T47D (cell line): ENCODE measurements at places on chromosomes 2 and 18.

DNA sequence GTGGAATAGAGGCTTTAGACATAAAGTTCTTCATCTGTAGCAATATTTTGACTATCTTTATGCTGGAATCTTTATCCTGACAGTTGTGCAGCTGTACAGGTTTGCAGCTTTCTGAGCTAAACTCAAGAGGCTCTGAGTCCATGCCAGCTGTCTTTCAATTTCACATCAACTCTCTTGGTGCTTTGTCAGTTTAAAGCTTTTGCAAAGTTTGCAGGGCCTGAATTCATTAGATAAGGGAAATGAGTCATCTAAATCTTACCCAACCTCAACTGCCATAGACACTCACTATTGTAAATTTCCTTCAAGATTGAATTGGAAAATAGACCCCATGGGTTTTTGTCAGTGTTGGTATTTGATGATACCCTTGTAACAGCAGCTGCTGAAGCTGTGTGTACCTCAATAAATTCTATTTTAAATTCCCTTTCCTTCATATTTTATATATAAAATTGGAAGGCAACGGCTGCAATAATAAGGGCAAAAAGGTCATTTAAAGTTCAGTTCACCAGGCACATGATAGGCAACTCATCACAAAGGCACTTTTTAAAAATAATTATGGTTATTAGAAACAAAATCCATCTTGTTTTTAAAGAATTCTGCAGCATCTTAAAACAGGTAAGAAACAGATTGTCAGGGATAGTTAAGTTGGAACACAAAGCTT lies 169.9 kb upstream of the SLC39A10 start:
- DNase-seq = no peak

DNA sequence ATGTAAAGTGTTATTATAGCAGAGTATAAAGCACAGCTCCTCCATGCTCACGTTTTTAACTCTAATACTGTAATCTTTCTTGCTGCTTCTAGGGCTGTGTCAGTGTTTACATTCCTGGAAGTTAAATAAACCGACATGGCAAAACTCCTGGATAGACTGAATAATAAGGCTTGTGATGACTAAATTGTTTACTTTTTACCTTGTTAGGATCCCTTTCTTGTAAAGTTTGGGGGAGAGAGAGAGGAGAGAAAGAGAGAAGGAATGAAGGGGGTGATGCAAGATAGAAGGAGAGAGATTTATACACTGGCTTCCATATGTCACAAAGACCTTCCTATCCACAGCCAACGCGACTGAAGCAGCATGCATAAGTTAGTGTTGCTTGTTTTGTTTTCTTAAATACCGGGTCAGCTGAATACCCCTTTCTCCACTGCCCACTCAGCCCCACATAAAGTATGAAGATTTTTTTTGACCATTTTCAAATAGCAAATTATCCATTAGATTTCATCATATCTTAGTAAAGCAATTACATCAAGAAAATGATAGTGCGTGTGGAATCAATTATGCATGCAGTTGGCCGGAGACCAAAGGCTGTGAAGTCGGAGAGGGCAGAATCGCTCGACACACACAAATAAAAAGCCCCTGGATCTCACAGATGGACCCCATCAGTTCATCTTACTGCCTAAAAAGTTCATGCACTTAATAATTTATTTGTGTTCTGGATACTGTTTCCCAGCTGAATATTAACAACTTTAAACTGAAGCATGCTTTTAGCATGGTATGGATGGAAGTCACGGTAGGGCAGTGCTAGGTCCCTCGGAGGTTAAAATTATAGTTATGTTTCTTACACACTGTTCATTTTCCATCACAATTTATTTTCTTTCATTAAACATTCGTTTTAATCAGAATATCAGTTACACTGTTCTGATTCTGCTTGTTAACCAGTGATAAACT lies 20.1 kb downstream of the BCL11A start:
- no peak for DNase-seq

- no peak for DNase-seq
Measured at GRCh38 chr18:40607542-40608148, 1347.4 kb upstream of the PIK3C3 start.

DNA sequence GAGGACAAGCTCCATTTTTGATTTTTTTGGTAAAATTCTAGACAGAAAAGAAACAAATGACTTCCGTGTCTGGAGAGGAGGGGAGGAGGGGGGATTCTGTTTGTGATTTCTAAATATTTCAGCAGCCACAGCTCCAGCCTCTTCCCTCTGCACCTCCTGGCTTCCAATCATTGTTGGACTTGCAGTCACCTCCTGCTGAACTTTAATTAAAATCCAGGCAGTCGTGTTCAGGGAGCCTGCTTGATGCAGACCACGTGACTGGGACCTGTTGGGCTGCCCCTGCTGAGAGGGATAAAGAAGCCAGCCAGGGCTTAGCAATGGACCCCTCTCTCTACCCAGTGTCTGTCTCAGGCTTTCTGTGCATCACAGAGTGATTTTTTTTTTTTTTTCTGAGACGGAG lies 115.1 kb downstream of the SH3BP4 start:
- no peak for DNase-seq

GRCh38 chr2:15630121-15630977 lies 38.7 kb downstream of the DDX1 start:
- DNase-seq = no peak

DNA sequence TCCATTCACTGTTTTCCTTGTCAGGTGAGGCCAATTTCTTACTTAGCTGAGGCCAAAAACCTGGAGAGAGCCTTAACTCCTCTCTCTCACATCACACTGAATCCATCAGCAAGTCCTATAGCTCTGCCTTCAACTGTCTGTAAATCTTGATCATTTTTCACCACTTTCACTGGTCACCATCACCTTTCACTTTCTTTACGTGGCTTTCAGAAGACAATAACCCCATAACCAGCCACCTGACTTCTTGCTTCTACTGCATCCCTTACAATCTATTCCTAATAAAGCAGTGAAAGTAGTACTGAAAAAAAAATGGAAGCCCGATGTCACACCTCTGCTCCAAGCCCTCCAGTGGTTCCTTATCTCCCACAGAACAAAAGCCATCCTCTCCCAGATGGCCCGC lies 7.7 kb downstream of the LOXL3 start:
- no peak for DNase-seq

GRCh38 chr2:95344656-95345055 lies 47.5 kb downstream of the KCNIP3 start:
- no peak for DNase-seq
